ENCODE measurements at places on chromosomes 3 and 15.

- peak; percentile 48 for DNase-seq
Measured at GRCh38 chr3:185308126-185308754, 54.4 kb upstream of the EHHADH start.

DNA sequence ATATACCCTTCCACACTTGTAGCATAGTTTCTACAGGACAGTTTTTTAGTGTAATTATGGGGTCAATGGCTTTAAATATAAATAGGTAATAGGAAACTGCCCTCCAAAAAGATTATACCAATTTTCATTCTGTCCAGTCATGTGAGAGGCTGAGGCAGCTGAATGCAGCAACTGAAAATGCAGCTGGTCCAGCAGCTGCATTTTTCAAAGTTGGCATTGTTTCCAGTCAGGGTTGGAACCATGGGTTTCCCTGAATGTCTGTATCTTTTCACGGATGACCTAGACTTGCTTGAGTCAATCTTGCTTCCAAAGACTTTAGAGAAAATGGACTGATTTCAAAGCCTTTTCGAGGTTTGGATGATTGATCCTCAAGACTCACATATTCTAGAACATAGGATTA is 9.9 kb upstream of the KNL1 start:
- DNase-seq, result no peak

GRCh38 chr3:25856902-25857518 is 67.1 kb downstream of the OXSM start:
- DNase-seq, result peak; percentile 27

GRCh38 chr3:73350996-73351395 is 273.7 kb downstream of the PDZRN3 start:
- DNase-seq, result no peak

DNA sequence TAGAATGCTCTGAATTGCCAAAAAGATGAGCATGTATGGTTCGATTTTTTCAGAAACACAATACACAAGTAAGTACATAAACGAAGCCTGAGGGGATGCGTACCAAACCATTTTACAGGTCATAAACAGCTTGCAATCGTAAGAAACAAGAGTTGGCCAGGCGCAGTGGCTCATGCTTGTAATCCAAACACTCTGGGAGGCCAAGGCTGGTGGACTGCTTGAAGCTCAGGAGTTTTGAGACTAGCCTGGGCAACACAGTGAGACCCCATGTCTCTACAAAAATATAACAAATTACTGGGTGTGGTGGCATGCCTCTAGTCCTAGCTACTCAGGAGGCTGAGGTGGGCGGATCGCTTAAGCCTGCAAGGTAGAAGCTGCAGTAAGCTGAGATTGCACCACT is 13.4 kb downstream of the TRA2B start:
- no peak for DNase-seq

- no peak for DNase-seq
Measured at GRCh38 chr3:159258934-159259333, 457.1 kb downstream of the MFSD1 start.

DNA sequence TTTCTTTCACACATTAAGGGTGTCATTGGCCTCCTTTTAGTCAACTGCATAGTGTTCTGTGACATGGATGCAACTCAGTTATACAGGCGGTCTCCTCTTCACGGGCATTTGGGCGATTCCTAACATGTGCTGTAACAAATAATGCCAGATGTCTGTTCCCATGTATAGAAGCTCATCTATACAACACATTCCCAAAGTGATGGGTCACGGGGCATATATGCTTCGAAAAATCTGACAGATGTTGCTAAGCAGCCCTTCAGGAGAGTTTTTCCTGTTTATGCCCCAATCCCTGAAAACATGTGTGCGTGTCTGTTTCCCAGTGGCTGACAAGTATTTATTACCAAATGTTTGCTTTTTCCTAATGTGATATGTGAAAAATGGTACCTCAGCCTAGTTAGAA is 25.8 kb downstream of the LRRK1 start:
- DNase-seq, result no peak

- peak; percentile 74 for DNase-seq
Measured at GRCh38 chr3:160637086-160637485, 39.9 kb upstream of the ARL14 start.
